Lower leg skin (tissue), 4 donors: ENCODE measurements at places on chromosomes 5 and 9. TPM values are rescaled to one million over a fixed set of nuclear protein-coding genes. Genes with fewer than 3 reads are reported as not detected.

DNA sequence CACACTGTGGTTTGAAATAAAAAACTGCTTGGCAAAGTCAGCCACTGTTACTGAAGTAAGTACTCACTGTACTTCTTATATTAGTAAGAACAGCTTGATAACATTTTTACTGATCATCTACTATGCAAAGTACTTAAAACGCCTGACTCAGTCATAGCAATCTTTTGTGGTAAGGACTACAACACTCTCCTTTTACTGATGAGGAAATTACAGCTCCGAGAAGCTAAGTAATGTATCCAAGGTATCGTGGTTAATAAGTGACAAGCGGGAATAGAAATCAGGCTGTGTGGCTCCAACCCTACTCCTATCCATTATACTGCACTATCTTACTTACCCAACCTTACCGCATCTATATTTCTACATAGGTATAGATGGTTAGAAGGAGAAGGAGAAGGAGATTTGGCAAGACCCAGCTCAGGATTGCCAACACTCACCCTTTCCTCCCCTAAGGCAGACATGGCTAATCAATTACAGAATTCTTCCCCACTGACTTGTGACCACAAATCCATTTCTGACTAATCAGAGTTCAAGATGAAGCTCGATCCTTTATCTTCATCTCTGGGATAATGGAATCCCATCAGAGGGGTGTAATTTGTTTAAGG is 281.4 kb downstream of the SPOCK1 start:
- no peak for DNase-seq

DNA sequence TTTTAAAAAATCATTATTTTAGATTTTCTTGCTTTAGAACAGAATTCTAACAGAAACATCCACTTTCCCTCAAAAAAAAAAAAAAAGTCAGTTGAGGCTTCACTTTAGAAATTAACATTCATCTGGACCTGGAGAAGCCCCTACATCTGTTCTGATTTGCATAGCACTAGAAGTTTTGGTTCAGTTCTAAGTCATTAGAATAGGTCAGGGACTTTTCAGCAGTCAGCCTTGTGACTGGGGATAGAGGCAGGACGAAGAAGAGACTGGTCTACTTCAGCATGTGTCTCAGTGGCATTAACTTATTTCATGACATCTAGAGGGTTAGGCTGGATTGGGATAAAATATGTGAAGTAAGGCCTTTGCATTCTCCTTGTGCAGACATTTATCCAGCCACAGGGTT is 215.8 kb upstream of the DAB2 start:
- no peak for DNase-seq

DNA sequence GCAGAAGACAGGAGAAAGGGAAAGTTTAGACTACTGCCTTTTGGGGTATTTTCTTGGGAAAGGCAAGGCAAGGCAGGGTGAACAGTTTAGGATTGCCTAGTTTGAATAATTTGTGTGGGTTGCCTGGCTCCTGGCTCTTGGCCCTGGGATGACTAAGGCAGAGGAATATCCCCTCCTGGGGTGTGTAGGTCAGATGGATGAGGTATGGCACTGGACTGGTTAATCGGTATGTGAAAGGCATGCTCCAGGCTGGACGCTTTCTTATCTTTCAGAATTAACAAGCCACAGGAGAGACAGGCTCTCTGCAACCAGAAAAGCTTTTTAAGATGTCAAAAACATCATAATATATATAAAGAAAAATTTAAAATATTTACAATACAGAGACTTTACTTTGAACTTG is 58.6 kb downstream of the STARD4 start:
- no peak for DNase-seq

- DNase-seq: no peak
Measured at GRCh38 chr5:59503220-59503619, 390.3 kb downstream of the PDE4D start.

DNA sequence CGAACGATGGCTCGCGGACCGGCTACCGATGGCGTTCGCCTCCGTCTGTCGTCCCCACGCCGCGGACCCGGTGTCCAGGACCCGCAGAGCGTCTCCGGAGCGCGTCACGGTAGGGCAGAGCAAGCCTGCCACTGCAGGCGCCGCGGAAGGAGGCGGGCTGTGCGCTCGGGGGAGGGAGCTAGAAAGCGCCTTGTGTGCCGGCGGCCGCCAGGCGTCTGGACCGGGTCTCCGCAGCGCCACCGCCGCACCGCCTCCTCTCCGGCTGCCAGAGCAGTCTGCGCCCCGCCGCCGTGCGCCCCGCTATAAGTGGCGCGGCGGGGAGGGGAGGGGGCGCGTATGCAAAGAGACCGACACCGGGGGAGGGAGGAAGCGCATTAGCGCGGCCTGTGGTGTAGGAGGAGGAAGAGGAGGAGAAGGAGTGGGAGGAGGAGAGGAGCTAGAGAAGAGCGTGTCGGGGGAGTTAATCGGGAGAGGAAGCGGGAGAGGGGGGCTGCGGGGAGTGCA is at the start of gene ENC1:
TSS of gene ENC1 (minus strand) at position 279 of the 504 bp plus-strand sequence. CDS start 4,243 bp downstream, outside the sequence.
- peak; percentile 59 for DNase-seq

DNA sequence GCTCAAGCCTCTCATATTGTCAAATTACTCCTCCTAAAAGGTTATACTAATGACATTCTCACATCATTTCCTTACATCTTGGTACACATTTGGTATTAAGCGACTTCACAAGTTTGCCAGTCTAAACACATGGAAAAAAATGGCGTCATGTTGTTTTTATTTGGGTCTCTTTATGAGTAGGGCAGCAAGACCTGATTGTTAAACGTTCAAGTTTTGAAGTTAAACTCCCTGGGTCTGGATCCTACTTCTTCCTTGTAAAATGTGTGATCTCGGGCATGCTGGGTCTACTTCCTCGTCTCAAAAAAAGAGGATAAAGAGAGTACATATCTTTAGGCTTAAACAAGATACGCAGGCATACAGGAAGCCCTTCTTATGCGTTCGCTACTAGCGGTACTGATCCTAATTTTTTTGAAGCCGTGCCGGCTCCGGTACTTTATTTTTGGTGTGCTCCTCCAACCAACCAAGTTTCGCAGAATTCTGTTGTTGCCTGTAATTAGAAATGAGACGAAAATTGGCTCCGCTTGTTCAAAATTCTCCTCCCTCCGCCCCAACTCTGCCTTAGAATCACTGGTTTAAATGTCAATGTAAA is 596 bp upstream of the CDC37L1 start:
- no peak for DNase-seq

GRCh38 chr5:13945271-13945670 is 783 bp upstream of the DNAH5 start:
- DNase-seq: no peak

DNA sequence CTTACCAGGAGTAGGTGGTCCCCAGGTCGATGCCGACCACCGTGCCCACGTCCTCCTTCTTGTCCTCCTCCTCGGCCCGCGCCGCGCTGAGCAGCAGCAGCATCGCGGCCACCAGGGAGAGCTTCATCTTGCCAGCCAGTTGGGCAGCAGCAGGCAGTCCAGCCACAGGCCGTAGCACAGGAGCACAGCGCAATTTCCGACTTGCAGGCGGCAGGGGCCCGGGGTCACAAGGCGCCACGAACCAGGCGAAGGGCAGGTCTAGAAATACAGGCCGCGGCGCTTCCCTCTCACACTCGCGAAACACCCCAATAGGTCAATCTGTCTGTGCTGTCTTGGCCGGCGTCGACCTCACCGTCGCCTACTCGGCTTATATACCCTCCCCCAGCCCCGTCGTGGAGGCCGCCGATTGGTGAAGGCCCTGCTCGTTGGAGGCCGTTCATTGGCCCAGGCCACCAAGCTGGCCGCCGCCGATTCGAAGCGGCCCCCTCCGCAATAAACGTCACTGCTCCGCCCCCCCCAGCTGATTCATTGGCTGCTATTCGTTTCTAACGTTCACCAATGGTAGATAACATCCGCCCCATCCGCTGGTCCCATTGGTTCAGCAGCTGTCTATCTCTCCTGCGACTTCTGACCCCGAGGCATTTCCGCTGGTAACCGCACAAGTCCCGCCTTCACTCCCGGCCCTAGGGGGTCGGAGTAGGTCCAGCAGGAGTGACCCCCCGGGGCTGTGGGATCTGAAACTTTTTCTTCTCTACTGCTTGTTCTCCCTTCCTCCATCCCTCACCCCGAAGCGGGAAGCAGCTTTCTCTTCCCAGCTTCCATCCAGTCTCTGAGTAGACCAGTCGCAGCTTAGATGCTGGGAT is at the start of gene HSPA5:
TSS of gene HSPA5 (minus strand) at position 344 of the 863 bp plus-strand sequence. CDS start at position 127, 217 bp downstream.
- DNase-seq: peak; percentile 100

DNA sequence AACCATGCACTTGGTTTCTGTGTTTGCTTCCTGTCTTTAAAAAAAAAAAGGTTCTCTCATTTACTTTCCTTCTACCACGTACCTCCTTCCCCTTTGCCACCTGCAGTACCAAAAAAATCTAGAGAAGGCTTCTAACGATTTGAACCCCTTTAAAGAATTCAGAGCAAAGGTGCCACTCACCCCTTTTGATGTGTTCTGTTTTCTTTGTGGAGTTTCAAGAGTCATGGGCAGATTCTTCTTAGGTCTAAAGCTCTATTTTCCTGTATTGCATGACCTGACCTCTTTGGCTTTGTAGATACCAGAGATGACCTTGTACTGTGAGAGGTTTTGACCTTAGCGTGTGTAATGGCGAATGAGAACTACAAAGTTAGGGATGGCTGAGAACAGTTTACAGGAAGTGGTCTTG is 29.0 kb downstream of the TXNDC8 start:
- DNase-seq: no peak

DNA sequence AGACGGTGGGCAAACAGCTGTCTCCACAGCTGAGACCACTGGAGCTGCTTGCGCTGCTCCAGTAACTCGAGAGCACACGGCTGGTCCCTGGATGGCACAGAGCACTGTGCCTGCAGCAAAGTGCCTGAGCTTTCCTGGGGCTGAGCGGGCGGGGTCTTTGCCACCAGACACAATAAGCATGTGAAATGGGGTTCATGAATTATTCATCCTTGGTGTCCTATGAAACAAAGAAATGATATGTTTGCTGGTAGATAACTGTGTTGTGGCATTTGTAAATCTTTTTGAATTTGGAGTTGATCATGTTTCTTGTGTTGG is 151.7 kb upstream of the MPDZ start:
- DNase-seq: no peak

- no peak for DNase-seq
Measured at GRCh38 chr9:33467526-33467925, 6.2 kb downstream of the NOL6 start.

DNA sequence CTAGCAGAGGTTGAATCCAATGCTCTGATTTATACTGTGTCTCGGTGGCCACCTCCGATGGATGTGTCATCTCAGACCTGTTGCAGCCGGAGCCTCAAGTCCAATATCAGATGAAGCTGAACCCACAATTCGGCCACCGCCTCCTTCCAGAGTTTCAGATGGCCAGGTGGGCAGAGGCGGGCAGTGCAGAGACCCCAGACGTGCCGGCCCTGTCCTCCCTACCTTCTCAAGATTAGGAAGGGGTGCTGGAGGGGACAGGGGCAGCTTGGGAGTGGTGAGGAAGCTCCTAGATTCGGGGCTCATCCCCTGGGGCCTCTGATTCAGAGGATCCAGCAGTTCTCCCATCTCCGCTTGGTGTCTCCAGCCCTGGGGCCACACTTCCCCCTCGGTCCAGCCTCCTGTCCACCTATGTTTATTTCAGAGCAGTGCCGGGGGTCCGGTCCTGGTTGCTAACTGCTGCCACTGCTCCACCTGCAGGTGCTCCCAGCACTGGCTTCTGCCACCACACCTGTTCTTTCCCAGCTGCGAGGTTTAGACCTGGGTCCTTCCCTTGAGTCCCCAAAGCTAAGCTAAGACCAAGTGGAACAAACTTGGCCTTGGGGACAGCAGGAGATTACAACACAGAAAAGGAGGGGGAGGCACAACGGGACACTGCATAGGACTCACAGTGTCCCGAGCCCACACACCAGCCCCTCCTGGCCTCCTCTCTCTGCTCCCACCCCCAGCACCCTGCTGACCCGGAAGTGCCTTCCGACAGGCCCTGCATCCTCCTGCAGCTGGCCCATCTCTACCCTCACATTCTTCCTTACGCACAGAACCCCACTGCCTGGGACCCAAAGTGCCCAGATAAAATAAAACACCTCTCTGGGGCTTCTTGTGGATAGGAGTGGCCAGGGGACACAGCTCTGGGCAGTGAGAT is 81.6 kb downstream of the NTNG2 start:
- no peak for DNase-seq

DNA sequence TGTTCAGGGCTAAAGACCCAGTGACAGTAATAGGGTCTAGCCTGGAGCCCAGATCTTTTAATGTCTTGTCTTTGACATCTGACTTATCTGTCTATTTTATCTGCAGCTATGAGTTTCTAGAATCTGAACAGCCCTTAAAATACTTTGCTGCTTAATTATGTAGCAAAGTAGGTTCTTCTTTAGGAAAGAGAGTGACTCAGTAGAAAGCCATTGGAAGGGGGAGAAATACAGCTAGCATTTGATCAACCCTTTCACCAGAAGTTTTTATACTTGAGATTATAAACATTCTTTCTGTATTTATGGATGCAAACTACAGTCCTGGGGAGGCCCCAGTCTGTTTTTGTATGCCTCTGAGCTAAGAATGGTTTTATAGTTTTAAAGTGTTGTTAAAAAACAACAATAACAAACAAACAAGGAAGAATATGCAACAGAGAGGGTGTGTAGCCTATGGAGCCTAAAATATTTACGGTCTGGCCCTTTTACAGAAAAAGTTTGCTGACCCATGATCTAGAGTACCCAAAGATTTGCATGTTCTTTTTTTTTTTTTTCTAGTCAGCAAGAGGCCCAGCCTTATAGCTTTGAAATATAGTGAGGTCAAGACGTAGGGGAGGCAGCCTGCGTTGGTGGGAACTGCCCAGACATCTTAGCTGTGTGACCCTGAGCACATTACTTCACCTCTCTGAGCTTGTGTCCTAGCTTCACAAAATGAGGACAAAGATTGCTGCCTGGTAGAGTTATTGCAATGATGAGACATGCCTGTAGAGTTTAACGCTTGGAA is 9.7 kb downstream of the GSN start:
- DNase-seq: no peak

DNA sequence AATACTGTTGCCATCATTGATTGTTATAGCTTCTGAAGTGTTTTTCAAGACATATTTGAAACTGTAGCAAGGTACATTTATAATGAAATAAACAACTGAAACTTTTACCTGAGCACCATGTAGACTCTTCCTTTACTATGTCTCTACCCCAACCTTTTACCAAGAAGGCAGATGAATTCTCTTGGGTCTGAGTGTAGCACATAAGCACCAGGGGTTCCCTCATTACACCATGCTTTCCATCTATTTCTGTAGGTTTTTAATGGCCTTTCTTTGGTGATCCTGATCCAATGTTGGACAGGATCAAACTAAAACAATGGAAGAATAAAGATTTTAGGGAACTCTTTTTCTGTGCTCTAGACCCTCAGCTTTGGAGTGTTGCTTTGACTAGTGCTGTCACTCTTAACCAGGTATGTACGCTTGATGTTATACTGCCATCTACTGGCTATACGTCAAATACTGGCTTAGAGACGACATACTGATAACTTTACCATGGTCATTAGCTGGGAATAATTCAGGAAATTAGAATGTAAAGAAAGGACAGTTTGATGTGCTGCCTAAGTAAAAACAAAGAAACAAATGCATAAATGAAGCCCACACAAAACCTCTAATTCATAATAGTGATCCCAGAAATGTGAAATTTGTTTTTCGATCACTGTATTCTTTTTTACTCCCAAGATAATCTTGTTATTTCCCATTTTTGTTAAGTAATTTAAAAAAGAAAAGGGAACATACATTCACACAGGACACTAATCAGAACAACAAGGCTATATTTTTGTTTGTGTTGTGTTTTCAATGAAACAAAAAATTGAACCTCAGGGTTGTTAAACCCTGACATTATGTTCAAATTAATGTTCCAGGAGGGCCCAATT is 30.7 kb downstream of the IFNW1 start:
- no peak for DNase-seq

LCN2 gene
- 3.7 TPM for total RNA-seq

BHMT2 gene
- total RNA-seq: 2.2 TPM

TMOD1 gene
- total RNA-seq: 3.7 TPM

GPX8 gene
- 8.1 TPM for total RNA-seq

CDC42SE2 gene
- 28.3 TPM for total RNA-seq

ADRB2 gene
- 90.3 TPM for total RNA-seq

MACROH2A1 gene
- total RNA-seq: 196 TPM
